ENCODE measurements at places on chromosomes 1 and 21.

GRCh38 chr1:35085421-35085820 lies 6.2 kb downstream of the ZMYM1 start:
- DNase-seq, result no peak

DNA sequence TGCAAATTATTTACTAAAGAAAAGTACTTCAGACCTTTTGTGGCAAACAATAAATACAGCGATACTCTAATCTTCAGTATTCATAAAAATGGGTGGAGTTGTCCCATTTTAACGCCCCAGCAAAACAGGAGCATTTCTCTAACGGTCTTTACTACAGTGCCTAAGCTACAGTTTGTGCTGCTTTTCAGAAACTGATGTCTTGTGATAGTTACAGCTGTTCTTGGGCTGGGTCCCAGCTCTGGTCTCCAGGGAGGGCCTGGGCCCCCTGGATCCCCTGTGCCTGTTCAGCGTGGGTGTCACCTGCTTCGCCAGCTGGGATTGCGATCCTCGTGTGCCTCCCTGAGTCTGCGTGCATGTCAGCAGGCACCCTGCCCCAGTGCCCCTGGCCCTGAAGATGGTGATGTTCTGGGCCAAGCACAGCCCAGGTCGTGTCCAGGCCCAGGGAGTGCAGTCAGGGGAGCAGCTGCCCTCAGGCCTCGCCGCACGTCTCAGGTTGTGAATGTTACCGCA lies 64.0 kb upstream of the DIP2A start:
- DNase-seq, result no peak

DNA sequence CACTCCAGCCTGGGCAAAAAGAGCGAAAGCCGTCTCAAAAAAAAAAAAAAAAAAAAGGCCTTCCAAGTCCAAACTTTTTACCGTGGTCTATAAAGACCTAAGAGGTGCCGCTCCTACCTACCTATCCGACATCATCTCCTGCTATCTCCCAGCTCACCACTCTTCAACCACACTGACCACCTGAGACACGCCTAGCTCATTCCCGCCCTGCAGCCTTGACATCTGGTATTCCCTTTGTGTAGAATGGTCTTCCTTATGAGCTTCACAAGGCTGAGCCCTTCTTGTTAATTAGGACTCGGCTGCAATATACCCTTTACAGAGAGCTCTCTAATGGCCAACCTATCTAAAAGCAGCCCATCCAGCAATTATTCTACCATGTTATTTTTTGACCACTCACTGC lies 680 bp downstream of the MAGOH start:
- DNase-seq, result no peak

DNA sequence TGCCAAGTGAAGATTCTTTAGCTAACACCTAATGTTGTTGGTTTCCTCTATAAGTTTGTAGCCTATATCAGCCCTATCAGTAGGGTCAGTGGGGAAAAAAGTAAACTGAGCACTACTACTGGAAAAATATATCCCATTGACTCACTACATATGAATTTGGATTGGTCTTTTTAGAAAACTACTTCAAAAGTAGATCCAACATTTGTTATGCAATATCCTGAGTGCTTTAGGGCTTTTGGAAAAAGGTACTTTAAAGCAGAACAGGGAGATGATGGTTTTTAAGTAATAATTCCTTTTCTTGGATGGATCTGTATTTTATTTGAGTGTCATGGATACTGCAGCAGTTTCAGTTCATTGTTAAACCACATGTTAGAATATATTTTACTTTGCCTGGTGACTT lies 7.1 kb downstream of the C1orf21 start:
- DNase-seq, result no peak
